ENCODE measurements at places on chromosomes 6 and 20.

DNA sequence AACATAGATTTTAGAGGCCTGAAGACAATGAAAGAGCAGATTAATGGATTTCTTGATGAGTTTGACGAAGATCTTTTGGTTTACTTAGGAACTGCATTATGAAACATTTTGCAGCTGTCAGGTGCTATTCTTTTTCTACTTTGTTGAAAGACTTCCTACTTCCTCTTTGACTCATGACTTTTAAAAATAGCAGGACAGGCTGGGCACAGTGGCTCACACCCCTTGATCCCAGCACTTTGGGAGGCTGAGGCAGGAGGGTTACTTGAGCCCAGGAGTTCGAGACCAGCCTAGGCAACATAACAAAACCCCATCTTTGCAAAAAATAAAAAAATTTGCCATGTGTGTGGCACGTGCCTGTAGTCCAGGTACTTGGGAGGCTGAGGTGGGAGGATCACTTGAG, 52.0 kb downstream of the ITCH start:
- no peak for DNase-seq

GRCh38 chr6:24823185-24823584, 24.5 kb upstream of the ARMH2 start:
- no peak for DNase-seq

GRCh38 chr6:93048381-93048780, 371.0 kb downstream of the EPHA7 start:
- no peak for DNase-seq

GRCh38 chr20:13717631-13718044, 67.1 kb downstream of the ESF1 start:
- no peak for DNase-seq

DNA sequence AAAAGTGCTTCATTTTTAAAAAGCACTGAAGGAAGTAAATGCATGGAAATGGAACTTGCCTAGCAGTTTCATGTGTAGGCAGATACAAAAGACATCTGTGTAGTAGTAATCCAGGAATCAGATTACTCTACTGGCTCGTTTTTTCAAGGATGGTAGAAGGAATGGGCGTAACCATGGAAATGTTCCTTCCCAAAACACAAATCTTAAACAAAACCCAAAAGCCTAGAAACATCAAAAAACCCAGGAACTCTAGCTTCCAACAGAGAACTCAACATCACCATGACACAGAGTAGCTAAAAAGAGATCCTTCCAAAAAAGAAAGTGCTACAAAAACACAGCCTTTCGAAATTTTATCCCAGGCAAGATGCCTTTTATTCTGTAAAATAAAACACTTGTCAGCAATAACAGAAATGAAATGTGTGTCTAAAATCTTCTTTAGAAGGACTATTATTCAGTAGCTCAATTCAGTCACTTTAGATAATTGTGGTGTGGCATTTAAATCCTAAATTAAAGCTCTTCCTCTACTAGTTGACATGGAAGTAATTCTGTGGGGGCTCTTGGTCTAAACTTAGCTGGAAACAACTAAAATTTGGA, 81.7 kb downstream of the FAM217A start:
- DNase-seq = no peak

GRCh38 chr6:132798869-132799538, 567 bp upstream of the SLC18B1 start:
- DNase-seq = no peak

DNA sequence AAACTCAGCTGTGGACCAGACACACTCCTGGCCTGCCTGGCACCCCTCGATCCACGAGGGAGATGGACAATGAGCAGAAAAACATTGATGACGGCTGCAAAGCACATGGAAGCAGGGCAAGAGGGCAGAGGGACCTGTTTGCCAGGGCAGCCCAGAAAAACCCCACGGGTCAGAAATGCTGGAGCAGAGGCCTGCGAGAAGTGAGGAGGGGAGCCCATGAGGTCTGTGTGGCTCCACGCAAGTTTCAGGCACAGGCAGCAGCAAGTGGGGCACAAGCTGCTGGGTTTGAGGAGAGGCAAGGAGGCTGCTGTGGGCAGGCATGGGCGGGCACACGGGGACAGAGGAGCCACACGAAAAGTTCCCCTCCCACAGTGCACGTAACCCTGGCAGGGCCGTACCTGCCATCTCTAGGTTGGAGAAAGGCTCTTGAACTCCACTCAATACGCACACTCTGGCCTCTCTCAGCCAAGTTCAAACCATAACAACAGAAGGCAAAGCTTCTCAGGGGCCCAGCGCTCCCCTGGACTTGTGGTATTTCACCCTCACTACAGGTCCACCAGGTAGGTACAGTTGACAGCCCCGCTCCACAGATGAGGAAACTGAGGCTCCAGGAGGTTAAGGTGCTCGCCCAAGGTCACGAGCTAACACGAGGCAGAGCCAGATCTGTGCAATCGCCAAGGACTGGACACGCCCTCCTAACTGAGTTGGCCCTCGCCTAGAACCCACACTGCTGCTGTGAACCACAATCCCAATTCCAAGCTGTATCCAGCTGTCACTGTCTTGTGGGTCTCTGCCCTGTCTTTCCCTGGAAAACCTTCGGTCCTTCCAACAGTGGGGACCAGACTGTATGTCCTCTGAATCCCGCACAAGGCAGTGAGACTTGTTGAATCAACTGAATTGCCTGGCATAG, 108.2 kb downstream of the NOL4L start:
- DNase-seq = no peak

- DNase-seq = no peak
Observed at GRCh38 chr20:19913349-19913748, 103.8 kb upstream of the NAA20 start.

DNA sequence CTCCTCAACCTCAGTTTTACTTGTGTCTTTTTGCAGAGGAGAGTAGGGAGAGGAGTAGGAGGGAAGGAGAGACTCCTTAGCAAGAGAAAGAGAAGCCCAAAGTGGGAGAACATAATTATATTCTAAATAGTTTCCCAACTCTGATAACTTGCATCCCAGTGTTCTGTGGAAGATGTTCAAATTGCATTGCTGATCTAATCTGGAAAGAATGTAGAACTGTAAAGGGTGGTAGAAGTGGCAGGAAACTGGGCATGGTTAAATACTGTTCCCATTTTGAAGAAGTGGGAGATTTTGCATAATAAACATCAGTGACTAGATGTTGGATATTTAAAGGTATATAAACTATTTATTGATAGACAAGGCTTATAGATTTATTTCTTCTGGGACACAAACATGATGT, 42.6 kb upstream of the HMGN3 start:
- no peak for DNase-seq

DNA sequence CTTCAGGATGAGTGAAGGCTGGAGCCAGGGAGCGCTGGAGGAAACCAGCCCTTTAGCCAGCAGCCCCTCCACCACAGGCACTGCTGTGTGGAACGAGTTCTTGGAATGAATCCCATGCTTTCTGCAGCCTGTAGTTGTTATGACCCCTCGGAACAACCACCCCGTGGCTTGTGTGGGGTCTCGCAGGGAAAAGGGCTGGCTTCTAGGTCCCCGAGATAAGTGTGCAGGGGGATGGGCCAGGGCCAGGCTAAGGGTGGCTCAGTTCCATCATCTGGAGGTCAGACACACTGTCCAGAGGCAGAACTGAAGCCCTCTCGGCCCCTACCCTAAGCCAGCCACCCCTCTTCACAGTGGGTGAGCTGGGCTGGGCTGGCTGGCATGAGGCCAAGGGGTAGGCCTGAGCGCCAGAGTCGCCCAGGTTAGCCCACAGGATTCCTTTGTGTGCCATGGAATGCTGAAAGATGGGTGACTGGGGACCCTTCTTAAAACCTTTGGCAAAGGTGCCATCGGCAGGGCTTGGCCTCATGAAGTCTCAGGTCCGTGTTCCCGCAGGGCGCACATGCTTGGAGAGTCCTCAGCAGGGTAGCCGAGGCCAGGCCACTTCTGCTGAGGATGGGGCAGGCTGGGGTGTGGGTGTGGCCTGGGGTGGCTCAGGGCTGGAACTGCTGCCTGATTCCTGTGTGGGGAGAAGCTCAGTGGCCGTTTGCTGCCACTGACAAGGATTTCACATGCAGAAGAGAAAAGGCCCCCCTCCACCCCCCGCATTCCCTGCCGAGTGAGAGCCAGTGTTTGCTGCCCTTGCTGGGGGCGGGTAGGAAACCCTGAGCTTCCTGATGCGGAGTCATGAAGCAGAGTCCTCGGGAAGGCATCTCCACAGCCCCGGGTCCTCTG, 24.6 kb downstream of the SPATA2 start:
- DNase-seq = no peak

DNA sequence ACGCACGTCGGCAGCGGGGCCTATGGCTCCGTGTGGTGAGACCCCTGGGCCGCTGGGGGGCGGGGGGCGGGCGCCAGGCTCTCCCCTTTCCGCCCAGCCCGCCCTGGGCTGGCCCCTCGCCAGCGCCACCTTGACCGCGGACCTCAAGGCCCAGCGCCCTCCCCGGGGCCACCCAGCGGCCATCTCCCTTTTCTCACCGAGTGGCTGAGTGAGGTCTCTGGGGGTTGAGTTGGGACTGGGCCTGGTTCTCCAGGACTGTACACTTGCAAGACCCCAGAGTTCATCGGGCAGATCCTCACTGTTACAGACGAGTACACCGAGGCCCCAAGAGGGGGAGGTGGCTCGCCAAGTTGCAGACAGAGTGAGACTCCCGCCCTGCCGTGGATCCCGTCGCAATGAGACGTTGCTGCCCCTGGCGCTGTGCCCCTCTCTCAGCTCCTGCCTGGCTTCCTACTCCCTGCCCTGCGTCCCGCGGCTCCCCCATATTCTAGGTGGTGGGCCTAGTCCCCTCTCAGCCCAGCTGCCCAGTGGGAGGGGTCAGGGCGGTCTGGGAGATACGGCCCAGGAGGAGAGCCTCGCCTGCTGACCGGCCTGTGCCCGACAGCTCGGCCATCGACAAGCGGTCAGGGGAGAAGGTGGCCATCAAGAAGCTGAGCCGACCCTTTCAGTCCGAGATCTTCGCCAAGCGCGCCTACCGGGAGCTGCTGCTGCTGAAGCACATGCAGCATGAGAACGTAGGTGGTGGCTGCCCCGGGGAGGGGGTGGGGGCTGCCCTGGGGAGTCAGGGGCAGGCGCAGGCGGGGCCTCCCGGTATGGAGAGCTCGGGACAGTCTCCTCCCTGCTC, 576 bp downstream of the MAPK13 start:
- no peak for DNase-seq

GRCh38 chr6:113178349-113178748, 678.8 kb upstream of the MARCKS start:
- no peak for DNase-seq

DNA sequence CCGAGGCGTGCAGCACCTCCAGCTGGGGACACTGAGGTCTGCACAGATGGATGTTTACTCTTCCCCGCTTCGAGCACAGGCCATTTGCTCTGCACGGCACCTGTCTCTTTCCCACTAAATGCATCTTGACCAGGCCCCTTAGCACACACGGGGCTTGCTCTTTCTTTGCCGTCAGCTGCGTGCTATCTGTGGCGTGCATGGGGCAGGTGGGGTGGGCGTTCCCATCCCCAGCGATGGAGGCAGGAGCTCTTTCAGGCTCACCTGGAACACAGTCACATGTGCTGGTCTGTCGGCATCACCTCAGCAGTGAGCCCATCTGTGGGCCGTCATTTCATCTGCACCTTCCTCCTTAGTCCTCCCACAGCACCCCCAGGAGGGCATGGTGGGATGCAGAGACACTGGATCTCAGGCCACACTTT, 35.1 kb downstream of the RBM38 start:
- DNase-seq = no peak

- no peak for DNase-seq
Observed at GRCh38 chr6:1678201-1678600, 68.5 kb downstream of the FOXC1 start.

- DNase-seq = no peak
Observed at GRCh38 chr6:46781478-46782378, 11.5 kb upstream of the MEP1A start.

GRCh38 chr6:161922631-161923119, 648.8 kb upstream of the AGPAT4 start:
- no peak for DNase-seq

DNA sequence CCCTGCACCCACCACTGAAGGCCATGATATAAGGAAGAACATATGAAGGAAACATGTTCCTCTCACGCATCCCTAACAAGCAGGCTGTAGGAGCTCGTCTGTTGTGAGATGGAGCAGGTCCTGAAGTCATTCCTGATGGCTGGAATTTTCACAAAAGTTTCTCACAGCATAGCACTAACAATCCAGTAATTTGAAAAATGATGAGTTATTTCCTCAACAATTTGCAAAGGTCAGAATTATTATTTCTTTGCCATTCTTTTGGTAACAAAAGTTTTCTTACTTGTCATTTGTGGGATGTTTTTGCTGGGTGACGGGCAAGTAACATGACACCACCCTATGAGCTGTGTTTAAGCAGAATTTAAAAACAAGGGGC, 27.6 kb upstream of the FRMD1 start:
- DNase-seq = no peak

GRCh38 chr6:169174516-169175359, 78.9 kb downstream of the THBS2 start:
- DNase-seq = no peak

GRCh38 chr20:32071395-32072167, 19.5 kb downstream of the HCK start:
- no peak for DNase-seq

All from cortex of kidney (tissue), 1 donor.